ENCODE measurements at places on chromosomes 2 and 18. TPM values are rescaled to one million over a fixed set of nuclear protein-coding genes. Genes with fewer than 3 reads are reported as not detected.
A peak's percentile ranks its signal among the peaks of the same experiment; 100 is the strongest.

BCL11A gene
- total RNA-seq, result 20.5 TPM

CNRIP1 gene
- not detected for total RNA-seq

LRRTM1 gene
- not detected for total RNA-seq

KANSL1L gene
- total RNA-seq, result 54.5 TPM

HOXD13 gene
- not detected for total RNA-seq

EFR3B gene
- total RNA-seq, result 0.58 TPM

DNA sequence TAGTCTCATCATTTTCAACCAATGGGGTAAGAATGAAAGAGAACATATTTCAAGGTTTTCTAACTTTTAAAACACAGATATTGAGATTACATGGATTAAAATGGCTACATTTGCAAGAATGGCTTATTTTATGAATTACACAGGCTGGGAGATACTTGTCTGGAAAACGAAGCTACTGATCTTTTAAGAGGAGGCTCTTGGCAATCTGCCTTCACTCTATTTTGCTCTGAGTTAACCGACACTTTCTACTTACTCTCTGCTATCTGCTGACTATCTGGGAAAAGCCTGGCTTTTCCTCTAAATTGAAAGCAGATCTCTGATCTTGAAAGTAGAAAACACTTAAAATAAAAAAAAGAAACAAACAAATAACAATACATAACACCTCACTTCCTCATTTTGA, 325.4 kb upstream of the LINC00305 start:
- no peaks in the 10 kb centered on the region for H3K4me1 ChIP-seq
- H3K27ac ChIP-seq, result no peak overlapping the region
- no peaks in the 10 kb centered on the region for H3K36me3 ChIP-seq
- H3K4me3 ChIP-seq, result no peak overlapping the region
- no peaks in the 10 kb centered on the region for H3K27me3 ChIP-seq

DNA sequence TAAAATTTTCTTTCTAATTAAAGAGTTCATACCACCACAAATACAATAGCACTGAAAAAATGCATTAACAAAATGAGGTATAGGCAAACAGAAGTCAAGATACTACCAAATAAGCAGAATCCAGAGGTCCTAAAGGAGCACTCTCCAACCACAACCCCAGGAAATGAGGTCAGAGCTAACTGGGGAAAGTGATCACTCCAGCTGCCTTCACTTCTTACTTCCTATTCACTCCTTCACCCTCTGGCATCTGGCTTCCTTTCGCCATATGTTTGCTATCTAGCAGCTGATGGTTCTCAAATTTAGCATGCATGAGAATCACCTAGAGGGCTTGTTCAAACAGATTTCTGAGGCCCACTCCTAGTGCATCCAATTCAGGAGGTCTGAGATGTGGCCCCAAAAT, 212.6 kb upstream of the ACVR2A start:
- no peak overlapping the region for H3K4me3 ChIP-seq
- H3K27ac ChIP-seq, result no peak overlapping the region
- peaks cover 5% of the 10 kb centered on the region for H3K4me1 ChIP-seq
- no peak for DNase-seq
- no peaks in the 10 kb centered on the region for H3K36me3 ChIP-seq

- H3K27me3 ChIP-seq, result no peaks in the 10 kb centered on the region
- peaks cover 7% of the 10 kb centered on the region for H3K4me1 ChIP-seq
- H3K36me3 ChIP-seq, result no peaks in the 10 kb centered on the region
Observed at GRCh38 chr2:181398000-181398399, 59.2 kb upstream of the ITGA4 start.

DNA sequence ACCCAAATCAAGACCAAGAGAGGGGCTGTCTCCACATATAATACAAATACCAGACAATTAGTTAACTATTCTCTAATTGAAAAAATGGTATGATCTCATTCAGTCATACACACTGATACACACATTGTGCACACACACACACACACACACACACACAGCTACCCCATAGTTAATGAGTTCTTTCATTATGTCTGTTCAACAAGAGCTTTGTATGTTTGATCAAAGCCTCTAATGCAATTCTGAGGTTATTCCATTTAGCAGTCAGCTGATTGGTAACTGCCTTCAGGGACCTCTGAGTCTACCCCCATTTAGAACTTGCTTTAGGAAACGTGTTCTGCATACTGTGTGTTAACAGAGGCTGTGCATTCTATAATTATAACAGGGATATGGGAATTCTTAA, 741.4 kb upstream of the LRRTM4 start:
- no peaks in the 10 kb centered on the region for H3K27me3 ChIP-seq
- H3K27ac ChIP-seq, result no peak overlapping the region
- H3K4me1 ChIP-seq, result no peaks in the 10 kb centered on the region
- no peak for DNase-seq
- no peak overlapping the region for H3K4me3 ChIP-seq

DNA sequence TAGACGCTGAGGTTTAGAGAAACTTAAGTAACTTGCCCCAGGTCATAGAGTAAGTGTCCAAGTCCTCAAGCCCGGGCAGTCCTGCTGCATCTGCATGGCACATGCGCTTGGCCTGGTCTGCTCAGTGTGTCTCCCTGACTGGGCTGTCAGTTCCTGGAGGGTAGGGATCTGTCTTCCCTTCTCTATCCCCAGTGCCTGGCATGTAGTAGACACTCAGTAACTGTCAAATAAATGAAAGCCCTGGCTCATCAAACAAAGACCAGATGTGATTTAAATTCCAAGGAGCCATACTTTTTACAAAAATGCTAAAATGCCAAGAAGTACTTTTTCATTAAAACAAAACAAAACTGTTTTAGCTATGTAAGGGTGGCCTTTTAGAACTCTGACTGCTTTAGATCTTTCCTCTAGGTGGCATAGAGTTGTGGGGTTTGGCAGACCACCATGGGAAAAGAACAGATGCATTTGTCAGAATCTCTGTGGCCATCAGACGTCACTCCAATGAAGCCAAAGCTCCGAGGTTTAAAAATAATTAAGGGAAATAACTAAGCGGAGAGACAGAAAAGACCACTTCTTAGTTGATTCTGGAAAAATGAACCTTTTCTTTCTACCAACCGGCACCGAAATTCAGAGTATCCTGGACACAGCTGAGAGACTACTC, 34.0 kb downstream of the EPAS1 start:
- no peak for DNase-seq
- H3K27me3 ChIP-seq, result no peaks in the 10 kb centered on the region
- H3K4me1 ChIP-seq, result peaks cover 88% of the 10 kb centered on the region
- H3K4me3 ChIP-seq, result no peak overlapping the region
- H3K27ac ChIP-seq, result peak overlapping the region; percentile 80
- H3K36me3 ChIP-seq, result no peaks in the 10 kb centered on the region

DNA sequence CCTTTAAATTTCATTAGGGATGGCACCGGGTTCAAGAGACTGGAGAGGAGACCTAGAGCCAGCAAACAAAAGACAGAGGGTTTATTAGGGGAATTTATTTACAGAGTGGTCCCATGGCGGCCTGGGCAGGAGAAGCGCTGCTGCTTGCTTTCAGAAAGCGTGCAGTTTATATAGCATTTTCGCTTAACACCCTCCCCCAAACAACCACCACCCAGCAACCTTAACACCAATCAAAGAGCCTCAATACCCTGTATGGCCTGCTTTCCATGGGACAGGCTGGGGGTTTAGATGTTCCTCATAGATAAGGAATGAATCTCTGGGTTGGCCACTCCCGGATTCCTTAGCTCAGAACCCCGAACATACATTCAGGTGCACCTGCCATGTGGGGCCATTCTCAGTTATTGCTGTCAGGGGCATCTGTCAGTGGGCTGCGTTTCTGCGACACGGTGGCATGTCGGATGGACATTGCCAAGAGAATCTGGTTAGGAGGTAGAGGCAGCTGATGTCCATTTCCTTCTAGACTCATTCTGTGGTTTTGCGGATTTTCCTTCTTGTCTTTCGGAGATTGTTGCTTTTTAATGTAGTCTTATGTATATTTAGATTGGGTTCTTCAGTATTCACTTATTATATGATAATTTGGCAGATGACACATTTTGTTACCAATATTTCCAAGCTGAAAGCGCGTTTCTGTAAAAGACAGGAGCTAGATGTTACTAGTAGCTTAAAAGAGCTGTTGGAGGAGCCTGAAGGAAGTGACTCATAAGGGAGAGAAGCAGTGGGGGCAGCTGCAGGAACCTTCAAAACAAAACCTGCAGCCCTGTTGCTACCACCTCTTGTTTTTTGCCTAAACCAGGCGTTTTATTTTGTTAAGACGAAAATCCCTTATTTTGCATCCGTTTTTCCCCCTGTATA, 7.2 kb downstream of the AGAP1 start:
- no peak overlapping the region for H3K4me3 ChIP-seq
- no peak for DNase-seq
- no peaks in the 10 kb centered on the region for H3K27me3 ChIP-seq
- H3K27ac ChIP-seq, result no peak overlapping the region

GRCh38 chr2:220065581-220065980, 438.2 kb downstream of the SLC4A3 start:
- no peak overlapping the region for H3K27ac ChIP-seq
- no peaks in the 10 kb centered on the region for H3K27me3 ChIP-seq
- no peaks in the 10 kb centered on the region for H3K36me3 ChIP-seq
- H3K4me3 ChIP-seq, result no peak overlapping the region

DNA sequence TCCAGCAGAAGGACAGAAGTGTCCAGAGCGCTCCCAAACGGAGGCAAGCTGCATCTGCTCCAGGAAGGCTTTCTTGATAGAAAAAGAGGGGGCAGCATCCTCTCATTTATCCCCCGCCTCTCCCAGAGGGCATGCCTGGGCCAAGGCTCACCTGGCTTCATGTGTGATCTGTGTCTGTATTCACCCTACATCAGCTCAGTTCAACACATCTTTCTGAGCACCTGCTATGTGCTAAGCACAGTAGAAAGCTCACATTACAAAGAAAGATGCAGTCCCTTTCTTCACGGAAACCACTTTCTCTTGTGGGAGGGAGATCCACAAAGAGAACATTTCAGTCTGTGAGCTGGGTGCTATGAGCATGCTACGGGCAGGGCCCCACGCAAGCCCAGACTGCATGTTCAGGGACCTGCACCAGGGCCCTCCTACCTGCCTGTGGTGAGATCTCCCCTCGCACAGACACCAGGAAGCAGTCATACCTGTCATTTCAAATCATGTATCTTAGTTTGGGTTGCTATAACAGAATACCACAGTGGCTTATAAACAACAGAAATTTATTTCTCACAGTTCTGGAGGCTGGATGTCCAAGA, 90.7 kb downstream of the PDCL3 start:
- H3K36me3 ChIP-seq, result no peaks in the 10 kb centered on the region
- no peaks in the 10 kb centered on the region for H3K27me3 ChIP-seq
- DNase-seq, result peak; percentile 26
- no peaks in the 10 kb centered on the region for H3K4me1 ChIP-seq
- no peak overlapping the region for H3K4me3 ChIP-seq

DNA sequence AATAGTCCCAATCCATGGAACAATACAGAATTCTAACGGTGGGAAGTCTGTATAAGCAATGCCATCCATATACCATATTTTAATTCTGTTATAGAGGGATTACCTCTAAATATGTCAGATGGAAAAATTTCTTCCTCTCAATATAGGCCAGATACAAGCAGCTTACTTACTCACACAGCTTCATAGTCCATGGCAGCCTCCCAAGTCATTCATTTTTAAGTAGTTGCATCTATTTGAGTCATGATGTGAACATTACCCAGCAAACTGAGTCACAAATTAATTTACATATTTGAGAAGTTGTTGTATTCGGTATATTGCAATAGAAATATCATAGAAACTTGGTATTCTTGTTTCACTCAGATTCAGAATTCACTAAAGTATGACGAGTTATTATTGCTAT, 20.3 kb downstream of the TBR1 start:
- H3K27ac ChIP-seq, result no peak overlapping the region
- no peak for DNase-seq
- H3K4me1 ChIP-seq, result no peaks in the 10 kb centered on the region
- no peaks in the 10 kb centered on the region for H3K36me3 ChIP-seq

DNA sequence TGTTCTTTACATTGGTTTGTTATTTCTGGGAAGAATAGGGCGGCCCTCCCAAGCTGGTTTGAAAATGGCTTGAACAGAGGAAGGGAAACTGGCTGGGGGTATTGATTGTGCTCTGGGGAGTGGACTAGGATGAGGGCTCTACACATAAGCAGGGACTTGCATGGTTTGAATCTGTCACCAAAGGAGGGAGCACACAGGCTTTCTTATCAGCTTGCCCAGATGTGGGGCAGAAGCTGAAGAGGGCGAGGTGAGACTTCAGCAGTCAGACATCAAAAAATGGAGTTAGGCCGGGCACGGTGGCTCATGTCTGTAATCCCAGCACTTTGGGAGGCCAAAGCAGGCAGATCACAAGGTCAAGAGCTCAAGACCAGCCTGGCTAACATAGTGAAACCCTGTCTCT, 7.2 kb upstream of the RAB12 start:
- H3K36me3 ChIP-seq, result no peaks in the 10 kb centered on the region
- no peak for DNase-seq
- H3K27me3 ChIP-seq, result no peaks in the 10 kb centered on the region

DNA sequence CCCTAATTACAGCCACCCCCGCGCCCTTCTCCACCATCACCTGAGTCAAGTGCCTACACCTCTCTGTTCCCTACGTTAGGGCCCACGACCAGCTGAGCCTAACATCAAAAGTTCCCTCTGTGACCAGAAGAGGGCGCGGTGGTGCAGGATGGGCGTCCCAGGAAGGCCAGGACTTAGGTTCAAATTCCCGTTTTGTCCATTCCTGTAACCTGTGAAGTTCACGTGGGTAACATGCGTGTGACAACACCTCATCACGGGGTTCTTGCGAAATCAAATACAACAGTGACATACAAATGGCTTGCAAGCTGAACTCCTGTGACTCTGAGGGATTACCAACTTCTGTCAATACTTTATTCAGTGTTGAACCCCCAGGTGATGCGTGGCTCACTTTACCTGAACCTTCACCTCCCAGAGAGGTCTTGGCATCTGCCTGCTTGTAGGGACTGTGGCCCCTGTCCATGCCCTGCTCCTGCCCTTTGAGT, 207.9 kb downstream of the ARL4C start:
- no peak overlapping the region for H3K4me3 ChIP-seq
- no peaks in the 10 kb centered on the region for H3K36me3 ChIP-seq
- no peaks in the 10 kb centered on the region for H3K27me3 ChIP-seq

DNA sequence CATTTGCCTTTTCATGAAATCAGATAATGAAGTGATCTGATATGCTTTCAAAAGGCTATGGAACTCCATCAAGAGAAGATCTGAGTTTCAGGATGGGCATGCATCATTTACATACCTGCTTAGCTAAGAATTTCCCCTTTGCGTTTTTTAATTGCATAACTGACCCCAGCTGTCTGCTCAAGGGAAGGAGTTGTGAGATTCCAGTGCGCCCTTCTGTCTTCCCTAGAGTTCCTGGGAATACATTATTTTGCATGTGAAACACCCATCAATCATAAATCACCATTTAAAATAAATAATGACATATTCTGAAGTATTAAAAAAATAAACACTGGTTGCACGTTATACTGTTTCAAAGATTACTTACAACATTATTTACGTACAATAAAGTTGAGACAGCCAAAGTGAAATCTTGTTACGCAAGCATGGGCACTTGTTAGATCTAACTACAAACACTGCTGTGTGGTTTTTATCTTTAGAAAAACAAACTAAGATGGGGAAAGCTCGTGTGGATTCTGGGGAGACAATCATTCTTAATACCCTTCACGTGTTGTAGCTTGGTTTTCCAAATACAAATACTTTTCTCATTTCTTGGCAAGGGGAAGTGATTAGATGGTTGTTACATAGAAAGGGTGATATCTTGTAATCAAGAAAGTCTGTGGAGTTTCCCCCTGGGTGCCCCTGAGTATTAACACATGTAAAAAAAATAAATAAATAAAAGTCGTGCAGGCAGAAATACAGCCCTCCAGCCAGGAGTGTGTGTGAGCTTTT, 125.7 kb upstream of the LMAN1 start:
- H3K36me3 ChIP-seq, result no peaks in the 10 kb centered on the region
- no peak overlapping the region for H3K27ac ChIP-seq
- H3K27me3 ChIP-seq, result no peaks in the 10 kb centered on the region
- DNase-seq, result peak; percentile 29
- H3K4me3 ChIP-seq, result no peak overlapping the region

Measured in stomach (tissue), 19 donors.